ENCODE measurements at places on chromosomes 2 and 18.

- no peak for DNase-seq
These were observed 177.9 kb downstream of the ANTXR1 start for GRCh38 chr2:69190743-69191404.

- DNase-seq, result peak; percentile 79
These were observed 169.6 kb downstream of the KCNS3 start for GRCh38 chr2:18047896-18048657.

DNA sequence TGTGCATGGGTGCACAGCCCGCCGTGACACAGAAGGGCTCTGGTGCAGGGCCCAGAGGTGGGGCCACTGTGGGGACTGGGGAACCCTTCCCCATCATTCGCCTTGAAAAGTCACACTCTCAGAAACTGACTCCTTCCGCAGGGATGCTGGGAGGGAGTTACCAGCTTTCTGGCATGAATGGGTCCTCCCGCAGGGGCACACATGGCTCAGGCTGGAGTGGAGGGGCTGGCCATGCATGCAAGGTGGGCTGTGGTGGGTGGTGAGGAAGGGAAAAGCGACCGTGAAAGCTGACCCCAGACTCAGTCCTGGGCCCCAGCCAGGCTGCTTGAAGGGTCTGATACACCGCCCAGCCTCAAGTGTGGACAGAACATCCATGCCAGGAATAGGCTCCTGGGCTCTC lies 201.1 kb downstream of the TNS1 start:
- DNase-seq, result peak; percentile 37

- no peak for DNase-seq
These were observed 142.2 kb downstream of the MAP2 start for GRCh38 chr2:209565896-209566582.

DNA sequence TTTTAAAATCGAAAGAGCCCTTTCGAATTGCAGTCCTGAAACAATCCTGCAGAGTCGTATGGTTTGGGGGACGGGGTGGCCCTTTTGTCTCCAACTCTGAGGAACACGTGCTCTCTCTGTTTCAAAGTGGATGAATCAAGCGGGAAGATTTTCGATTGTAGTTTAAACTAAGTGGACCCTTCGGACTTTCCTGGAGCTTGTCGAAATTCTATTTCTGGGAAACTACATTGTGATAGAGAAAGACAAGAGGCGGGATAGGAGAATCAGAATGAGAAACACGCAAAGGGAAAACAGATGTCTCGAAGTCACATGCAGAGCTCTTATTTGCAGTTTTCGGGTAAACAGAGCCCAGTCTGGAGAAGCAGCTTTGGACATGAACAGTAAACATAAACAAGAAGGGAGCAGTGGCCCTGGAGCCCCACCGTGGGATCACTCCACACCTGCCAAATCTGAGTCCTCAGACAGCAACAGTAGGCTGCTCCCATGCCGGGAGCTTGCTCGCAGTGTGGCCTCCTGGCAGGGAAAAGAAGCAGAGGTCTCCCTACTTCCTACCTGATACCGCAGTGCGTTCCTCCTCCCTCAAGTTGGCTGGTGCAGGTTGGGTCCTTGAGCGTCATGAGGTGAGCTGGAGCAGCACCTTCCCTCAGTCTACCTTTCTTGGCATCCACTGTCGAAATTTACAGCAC lies 202.4 kb downstream of the SLC4A3 start:
- no peak for DNase-seq

DNA sequence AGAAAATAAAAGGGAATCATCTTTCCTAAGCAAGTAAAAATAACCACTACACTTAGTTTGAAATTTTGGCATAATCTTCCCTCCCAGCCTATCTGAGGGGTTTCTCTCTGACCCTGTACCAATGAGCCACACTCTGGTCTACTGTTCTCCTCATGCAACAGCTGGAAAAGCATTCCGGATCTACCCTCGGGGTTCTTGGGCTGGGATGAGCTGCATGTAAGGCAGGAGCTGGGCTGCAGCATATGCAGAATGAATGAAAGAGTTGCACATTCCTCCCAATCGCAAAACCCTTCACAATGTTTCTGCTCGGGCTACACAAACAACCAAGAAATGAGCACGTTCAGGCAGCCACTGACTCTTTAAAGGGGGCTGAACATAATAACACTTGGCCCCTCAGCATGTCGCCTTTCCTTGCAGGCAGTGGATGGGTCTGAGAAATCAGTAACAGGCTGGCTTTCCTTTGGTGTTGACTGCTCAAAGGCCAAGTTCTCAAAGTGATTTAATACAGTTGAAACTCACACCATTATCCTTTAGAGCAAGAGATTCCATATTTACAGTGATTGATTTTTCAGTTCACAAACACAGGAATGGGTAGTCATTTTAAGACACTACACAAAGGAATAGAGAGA lies 180.4 kb upstream of the ZFP36L2 start:
- DNase-seq, result no peak
